Hematopoietic multipotent progenitor cell treated with erythropoietin and hydrocortisone succinate and interleukin-3 and kit ligand, for 8 days (in vitro differentiated cells): ENCODE measurements at places on chromosomes 5 and 9.

DNA sequence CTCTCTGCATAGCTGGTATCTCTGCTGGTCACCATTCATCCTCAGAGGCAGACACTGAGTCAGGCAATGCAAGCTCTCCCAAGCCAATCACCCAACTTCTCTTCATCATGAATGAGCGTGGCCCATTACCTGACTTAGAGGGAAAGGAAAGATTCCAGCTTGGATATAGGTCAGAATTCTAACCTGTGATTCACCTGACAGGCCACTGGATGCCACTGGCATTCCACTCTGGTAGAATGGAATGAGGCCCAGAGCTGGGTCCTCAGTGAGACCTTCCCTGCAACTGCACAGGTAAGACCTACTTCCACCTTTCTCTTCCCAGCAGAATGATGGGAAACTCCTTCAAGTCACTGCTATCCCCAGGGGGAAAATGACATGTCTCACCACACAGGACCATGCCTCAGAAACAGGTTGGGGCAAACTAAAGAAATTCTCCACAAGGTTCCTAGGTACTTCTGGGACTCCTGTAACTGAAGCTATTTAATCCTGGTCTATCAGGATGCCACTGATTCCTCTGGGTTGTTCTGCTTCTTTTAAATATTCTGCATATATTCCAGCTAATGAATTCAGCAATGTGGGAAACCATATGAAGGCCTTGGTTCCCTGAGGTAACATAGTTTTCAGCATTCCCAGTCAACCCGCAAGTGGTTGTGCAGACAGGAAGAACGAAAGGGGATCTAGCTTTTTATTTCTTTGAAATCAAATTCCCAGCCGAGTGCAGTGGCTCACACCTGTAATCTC, 62.0 kb downstream of the SUSD1 start:
- no peak for DNase-seq

DNA sequence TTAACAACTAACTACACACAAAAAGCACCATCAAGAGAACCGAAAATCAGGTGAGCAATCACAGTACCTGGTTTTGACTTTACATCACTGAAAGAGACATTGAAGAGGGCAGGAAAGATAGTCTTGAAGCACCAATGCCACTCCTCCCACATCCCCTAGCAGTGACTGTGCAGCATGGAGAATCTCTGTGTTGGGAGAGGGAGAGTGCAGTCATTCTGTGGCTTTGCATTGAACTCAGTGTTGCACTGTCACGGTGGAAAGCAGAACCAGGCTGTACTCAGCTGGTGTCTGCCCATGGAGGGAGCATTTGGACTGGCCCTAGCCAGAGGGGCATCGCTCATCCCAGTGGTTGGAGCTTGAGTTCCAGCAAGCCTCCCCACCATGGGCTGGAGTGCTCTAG, 40.4 kb downstream of the C5 start:
- no peak for DNase-seq

- no peak for DNase-seq
Observed at GRCh38 chr9:7139886-7140285, 382.1 kb downstream of the KDM4C start.

GRCh38 chr5:145855763-145856267, 17.0 kb downstream of the GRXCR2 start:
- peak; percentile 58 for DNase-seq

- DNase-seq = no peak
Observed at GRCh38 chr9:92730897-92731296, 33.7 kb downstream of the BICD2 start.

DNA sequence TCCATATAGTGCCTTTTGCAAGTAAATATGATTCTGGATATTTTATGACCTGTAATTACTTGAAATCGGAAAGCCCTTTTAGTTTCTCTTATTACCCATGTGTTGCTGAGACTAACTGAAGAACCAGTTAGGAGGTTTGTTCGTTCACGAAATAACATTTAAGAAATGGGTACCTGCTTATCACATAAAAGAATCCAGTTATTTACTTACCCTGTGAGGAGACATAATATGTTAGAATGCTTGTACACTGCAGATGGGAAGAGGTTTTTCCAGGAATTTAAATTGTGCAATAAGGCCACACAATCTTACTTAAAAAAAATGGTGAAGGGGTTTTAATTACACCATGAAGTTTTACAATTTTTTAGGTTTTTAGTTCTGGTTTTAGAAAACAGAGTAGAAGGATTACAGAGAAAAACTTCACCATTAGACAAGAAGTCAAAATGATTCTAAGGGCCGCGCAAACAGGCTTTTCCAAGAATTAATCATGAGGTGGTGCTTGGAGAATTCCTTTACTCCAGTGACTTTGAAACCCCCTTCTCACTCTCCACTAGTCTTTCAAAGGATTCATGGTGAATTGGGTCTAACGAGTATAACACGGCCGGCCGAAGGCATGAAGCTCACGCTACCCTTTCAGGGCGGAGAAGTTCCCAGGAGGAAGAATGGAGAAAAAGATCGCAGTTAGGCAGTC, 1.1 kb upstream of the PTGER4 start:
- no peak for DNase-seq

DNA sequence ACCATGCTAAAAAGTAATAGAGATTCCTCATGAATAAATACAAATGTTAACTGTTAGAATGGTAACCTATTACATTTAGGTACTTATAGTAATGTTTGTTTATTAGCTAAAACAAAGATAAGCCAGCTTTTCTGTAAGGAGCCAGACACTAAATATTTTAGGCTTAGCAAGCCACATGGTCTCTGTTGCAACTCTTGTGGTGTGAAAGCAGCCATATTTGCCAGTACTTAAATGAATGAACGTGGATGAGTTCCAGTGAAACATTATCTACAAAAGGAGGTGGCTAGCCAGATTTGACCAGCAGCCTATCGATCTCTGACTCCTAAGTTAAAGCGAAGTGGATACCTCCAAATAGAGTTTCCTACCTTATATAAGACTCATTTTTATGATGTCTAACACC, 331.6 kb downstream of the CDH12 start:
- no peak for DNase-seq

DNA sequence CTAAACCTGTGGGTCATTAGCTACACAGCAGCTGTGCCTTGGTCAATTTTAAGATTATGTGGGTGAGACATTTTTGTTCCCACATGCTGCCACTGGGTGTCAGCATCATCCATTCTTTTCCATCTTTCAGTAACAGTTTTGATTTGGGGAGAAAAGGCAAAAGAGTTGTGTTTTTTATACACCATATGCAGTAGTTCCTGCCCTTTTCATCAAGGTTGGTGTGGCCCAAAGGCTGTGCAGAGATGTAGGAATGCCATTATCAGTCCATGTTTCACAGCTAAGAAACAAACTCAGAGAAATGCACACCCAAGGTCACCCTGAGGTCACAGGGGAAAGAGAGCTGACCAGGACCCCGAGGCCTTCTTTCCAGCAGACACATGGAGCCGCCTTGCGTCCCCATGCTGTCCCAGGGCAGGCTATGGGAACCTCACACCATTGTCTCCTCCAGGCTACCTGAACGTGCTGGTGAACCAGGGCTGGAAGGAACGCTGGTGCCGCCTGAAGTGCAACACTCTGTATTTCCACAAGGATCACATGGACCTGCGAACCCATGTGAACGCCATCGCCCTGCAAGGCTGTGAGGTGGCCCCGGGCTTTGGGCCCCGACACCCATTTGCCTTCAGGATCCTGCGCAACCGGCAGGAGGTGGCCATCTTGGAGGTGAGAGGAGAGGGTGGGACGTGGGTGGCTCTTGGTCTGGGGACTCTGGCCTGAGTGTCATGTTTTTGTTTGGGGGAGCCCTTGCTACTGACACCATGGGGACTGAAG, 27.8 kb upstream of the GRPEL2 start:
- peak; percentile 68 for DNase-seq

DNA sequence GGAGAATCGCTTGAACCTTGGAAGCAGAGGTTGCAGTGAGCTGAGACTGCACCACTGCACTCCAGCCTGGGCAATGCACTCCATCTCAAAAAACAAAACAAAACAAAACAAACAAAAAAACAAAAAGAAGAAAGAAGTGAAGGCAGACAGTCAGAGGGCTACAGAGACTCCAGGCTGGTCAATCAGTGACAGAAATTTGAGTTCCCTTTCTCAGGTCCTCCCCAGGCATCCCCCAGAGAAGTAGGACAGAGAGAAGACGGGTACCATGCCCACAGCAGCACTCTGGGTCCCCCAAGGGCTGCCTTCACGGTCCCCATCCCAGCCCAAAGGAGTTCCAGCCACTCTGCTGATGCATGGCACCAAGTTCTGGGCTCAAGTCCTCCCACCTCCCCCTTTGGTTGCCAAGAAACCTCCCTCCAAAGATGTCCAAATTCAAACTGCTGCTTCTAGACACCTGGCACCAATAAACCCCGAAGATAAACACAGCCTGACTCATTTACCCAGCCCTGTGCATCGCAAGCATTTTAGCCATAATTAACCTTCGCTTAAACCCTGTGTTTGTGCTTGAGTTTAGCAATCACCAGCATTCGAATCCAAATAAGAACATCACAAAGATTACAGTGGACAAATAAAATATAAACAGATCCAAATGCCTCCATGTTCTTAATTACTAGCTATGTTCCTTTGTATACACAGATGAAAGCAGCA, 24.0 kb downstream of the SEMA4D start:
- no peak for DNase-seq

DNA sequence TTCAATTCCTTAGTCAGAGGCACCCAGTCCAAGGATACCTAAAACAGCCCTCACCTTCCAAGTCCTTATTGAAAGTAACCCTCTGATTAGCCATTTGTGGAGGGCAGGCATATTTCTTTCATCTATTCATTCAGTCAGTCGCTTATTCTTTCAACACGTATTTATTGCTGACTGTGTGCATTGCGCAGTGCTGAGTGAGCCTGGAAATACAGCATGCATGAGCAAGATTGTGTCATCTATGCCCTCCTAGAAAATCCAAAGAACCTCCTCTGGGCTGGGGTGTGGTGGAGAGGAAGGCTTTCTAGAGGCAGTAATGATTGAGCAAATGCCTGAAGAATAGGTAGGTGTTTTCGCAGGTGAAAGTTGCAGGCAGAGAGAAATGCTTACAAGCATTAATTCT, 8.5 kb upstream of the FEM1C start:
- no peak for DNase-seq

GRCh38 chr9:86355814-86356213, 1.6 kb upstream of the TUT7 start:
- DNase-seq = peak; percentile 31
